ENCODE measurements at places on chromosomes 1 and 21.

DNA sequence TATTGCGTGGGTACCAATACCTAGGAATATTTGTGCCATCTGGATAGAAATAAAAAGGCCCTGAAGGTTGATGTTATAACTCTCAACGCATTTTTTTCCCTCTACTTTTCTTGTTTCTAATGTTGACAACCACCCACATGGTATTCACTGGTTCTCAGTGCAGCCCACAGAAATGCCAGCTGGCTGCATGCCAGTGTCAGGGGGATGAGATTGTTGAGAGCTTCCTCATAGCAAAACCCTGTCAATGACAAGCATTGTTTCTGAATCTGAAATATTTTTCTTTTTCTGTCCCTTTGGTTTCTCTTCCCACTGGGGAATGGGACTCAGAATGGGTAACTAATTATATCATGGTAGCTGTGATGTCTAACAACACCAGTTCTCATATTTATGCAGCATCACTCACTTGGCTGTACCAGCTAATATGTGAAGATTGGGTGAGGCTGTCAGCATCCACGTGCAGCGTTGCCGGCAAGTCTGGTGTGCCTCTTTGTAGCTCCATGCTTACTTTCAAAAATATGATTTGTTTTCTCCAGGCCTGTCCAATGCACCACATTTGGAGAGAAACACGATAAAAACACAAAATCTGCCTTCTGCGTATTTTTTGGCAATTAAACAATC lies 284.6 kb downstream of the PTBP2 start:
- DNase-seq: no peak

DNA sequence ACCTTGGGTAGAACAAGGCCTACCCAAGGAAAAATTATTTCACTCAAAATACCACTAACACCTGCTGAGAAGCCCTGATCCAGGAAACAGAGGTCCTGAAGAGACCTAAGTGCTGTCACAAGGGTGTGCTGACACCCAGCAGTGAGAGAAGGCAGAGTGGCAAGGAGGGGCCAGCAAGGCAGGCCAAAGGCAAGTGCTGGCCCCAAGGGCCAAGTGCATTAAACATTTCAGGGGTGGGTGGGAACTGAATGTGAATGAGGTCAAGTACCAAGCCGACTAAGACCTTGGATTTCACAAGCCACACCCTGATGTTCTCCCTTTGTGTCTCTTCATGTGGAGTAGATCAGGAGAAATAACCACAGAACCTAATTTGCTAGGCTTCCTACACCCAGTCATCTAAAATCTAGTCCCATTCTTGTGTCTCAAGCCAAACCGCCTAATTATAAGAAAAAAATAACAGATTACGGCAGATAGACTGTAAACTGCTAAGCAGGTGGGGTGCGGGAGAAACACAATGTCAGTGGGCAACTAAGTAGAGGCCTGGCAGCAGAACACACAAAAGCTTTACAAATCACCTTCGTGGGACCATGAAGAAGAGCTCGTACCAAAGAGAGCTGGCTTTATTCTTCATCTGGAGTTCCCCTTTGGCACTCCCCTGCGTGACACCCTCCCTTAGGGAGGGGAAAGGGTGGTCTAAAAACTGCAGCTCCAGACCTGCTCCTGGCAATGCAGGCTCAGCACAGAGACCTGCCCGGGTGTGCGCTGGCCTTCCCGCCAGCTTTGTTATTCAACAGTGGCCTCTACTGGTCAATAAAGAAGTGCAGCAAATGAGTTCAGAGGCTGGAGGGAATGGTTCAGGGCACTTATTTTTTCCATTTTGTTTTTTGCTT lies 8.7 kb downstream of the UBE2G2 start:
- DNase-seq: peak; percentile 38

GRCh38 chr1:168419736-168420135 lies 124.1 kb downstream of the XCL2 start:
- no peak for DNase-seq

GRCh38 chr1:17307329-17307728 lies 668 bp upstream of the PADI4 start:
- no peak for DNase-seq

DNA sequence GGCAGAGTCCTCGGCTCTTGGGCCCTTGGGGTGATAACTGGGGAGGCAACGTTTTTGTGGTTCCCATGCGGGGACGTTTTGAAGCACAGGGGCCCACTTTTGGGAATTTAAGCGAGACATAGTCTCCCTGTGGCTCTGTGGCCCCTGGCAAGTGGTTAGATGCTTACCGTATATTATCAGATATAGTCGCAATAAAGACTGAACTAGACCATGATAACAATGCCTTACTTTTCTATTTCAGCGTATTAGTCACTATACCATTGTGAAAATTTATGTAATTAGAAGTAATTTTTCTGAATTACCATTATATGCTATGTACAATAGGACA lies 538 bp upstream of the RCAN1 start:
- DNase-seq: no peak

DNA sequence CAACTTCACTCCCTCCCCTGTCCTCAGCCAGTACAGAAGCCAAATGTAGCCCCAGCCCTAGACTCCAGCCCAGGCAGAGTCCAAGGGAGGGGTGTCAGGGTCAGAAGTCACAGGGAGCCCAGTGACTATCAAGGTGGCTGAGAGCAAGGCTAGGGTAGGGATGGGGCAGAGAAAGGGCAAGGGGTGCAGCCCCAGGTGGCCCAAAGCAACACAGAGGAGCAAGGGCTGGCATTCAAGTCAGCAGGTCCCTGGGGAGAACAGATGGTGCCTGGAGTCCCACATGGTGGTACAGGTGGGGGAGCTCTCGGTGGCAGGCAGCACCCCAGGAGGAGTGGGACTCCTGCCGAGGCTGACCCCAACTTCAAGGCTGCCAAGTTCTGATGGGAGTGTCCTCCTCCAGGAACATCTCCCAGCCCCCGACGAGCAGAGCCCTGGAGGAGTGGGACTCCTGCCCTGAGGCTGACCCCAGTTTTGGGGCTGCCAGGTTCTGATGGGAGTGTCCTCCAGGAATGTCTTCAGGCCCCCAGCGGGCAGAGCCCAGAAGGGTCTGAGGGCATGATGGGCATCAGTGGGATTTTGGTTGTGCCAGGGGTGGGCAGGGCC lies 3.7 kb upstream of the DVL1 start:
- no peak for DNase-seq

GRCh38 chr1:212979340-212980122 lies 29.2 kb downstream of the VASH2 start:
- no peak for DNase-seq

- no peak for DNase-seq
These were observed 29.6 kb downstream of the CLIC6 start for GRCh38 chr21:34698270-34699015.

DNA sequence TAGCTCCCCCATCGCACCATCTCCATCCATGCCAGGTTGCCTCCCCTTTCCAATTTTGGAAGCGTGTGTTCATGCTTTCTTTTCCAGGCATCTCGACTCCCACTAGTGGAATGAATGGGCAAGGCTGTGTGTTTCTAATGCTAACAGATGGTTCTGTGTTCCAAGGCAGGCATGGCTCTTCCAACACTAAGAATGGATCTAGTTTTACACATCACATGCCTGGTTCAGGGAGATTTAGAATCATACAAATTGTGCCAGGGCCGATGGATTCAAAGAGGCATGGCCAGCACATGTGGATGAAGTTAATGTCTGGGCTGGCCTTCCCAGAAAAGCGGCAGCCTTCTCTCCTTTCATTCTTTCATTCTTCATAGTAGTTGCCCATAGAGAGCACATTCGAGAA lies 438.7 kb downstream of the PRDM2 start:
- no peak for DNase-seq

DNA sequence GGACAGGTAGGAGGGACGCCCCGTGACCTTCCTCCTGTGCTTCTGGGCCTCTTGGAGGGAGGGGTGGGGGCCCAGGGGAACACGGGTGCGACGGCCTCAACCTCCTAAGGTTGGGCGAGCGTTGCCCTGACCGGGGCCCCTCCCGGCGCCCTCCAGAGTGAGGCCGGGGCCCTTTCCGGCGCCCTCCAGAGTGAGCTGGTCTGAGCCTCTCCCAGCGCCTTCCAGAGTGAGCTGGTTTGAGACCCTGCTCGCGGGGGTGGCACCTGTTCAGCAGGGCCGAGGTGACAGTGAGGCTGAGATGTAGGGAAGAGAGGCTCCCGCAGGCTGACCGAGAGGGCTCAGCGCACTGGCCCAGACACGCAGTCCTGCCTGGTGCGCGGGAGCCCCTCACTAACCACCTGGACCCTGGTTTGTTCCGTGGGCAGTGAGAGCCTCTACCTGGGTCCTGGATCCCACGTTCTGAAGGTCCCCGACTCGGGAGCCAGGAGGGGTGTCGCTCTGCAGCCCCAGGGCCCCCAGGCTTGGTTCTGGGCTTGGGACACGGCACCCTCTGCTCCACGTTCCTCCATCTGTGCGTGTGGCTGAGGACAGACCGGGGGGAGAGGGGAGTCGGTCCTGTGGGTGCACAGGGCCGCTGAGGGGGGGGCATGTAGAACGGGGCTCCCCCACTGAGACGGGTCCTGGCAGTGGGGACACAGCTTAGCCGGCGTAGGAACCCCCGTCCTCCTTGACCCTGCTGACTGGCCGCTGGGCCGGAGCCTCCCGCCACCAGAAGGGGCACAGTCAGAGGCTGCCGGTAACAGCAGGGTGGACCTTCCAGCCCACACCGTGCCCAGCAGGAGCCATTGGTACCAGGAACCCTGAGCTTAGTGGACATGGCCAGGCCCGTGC lies 1.4 kb downstream of the COL6A1 start:
- no peak for DNase-seq

DNA sequence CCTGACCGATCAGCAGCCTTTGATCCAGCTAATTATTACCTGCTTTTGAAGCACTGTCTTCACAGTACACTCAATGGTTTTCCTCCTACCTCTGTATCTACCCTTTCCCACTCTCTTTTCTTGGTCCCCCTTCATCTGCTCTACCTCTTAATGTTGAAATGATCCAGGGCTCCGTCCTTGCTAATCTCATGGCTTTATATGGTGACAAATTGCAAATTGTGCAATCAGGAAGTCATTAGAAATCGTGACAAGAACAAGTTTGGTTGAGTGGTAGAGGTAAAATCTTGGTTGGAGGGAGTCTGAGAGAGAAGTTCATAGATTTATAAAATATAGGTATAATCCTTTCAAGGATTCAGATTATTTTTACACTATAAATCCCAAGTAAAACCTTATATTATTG lies 9.6 kb upstream of the CYB5R1 start:
- no peak for DNase-seq

- no peak for DNase-seq
These were observed 224.2 kb downstream of the NPHP4 start for GRCh38 chr1:5768014-5768413.

DNA sequence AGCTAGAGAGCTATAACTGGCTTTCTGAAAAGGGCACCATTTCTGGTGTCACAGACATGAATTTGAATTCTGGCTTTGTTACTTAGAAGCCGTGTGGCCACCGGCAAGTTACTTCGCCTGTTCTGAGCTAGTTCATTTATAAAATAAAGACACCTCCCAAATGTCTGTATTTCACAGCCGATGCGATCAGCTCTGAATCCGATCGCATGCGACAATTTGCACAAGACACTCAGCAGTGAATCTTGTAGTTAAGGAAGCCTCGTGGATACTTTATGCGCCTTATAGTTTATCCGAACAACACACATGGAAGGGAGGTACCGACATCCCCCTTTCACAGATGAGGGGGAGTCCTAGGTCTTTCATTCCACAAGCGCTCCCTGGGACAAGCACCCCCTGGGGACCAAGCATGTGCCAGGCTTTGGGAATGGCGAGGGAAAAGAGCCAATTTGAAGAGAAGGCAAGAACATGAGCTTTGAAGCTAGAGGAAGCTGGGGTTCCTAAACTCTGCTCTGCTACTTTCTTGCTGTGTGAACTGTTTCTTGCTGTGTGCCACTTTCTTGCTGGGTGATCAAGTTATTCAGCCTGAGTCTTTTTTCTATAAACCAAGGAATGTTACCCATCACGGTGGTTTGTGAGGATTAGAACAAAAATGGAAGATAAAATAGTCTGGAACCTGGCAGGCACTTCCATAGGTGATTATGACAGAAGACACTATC lies 3.9 kb downstream of the ID3 start:
- DNase-seq: no peak

DNA sequence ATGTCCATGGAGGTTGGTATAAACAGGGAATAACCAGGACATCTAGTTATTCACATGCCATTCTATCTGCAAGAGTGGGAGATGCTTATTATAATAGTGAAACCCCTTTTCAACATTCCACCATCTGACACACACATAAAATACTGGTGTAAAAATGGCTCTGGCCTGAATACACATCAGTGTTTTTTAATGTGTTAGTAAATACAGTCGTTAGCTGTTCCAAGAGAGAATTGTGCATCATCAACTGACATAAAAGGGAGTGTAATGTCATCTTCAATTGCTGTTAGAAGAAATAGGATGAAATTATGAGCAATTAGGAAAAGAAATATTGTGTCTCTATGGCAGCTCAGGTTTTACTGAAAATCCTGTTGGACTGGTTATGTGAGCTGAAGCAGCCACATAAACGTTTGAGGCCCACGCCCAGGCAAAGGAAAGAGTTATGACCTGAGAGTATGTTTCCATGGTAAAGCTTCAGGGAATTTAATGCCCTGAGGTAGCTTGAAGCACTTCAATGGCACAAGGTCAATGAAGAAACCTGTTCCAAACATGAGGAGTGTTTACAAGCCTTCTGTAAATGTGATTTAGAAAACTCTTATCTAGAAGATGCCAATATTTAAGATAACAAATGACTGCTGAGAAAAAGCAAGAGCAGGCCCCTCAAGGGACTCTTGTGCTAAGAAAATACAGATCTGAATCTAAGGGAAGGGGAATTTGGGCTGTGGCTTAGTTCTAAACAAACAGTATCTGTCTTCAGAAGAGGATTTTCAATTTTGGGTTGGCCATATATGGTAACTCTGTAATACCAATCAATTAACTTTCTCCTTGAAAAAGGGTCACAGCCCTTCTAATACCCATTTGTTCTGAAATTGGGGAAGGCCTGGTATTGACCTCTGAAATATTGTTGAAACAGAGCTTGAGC lies 384.3 kb downstream of the SEC16B start:
- no peak for DNase-seq

- DNase-seq: no peak
These were observed 31.8 kb downstream of the WNT4 start for GRCh38 chr1:22111115-22111514.

DNA sequence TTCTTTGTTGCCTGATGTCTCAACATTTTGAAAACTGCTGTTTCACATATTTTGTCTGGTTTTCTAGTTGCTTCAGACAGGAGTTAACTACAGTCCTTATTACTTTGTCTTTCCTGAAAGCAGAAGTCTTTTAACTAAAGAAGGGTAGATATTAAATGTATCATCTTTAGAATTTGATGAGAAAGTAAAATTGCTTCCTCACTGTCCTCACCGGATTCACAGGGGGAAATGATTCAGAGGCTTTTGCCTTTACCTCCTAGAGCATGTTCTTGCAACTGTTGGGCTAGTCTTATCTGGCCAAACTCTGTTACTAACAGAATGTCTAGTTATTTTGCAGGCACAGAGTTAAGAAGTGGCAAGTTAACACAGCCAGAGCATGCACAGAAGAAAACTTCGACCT lies 107.2 kb upstream of the VAV3 start:
- no peak for DNase-seq
